ENCODE measurements at places on chromosomes 3 and 15.
A peak's percentile ranks its signal among the peaks of the same experiment; 100 is the strongest.

DNA sequence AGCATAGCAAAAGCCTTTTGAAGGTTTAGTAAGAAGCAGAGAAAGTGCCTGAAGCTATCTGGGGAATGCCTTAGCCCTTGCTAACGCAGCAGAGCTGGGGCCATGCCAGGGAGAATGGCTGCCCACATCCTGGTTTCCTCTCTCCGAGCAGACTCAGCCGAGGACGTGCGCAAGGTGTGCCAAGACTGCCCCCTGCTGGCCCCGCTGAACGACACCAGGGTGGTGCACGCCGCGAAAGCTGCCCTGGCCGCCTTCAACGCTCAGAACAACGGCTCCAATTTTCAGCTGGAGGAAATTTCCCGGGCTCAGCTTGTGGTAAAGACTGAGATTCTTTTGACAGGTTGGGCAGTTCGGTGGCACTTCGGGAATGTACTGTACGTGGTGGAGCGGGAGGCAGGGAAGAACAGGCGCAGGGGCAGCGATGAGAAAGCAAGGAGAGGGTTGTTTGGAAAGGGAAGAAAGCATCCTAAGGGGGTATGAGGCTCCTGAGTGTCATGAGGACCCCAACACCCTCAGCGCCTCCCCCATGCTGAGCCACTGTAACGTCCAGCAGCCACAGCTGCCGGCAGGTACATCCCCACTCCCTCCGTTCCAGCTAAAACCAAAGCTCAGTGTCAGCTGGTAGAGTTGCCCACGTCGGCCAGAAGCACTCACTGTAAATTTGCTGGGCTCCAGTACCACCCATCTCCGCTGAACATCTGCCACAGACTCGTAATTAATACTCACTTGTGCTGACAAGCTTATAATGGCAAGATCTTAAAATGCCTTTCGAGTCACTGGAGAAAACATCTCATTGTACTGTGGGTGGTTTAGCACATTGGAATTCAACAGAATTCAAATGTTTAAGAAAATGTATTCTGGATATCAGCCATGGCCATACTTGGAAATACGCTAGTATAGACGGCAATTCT, 4.4 kb downstream of the AHSG start:
- peak; percentile 93 for DNase-seq

DNA sequence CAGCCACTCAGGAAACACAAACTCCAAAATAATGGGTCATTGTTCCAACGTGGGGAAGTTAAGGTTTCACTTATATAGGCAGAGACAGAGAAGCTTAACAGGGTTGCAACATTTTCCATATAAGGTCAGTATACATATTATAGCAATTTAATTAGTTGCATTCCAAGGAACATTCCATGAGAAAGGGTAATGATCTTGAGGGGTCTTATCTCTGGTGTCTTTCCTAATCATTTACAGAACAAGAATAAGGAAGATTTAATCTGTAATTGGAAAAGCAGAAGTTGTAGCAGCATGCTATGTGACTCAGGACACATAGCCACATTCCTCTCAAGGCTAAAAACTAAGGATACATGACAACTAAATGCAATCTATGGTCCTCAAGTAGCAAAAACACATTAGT, 4.9 kb downstream of the MNS1 start:
- no peak for DNase-seq

- no peak for DNase-seq
These were observed 58.2 kb upstream of the ACAN start for GRCh38 chr15:88745065-88745464.

GRCh38 chr3:189902230-189903186, 218.2 kb downstream of the P3H2 start:
- no peak for DNase-seq

DNA sequence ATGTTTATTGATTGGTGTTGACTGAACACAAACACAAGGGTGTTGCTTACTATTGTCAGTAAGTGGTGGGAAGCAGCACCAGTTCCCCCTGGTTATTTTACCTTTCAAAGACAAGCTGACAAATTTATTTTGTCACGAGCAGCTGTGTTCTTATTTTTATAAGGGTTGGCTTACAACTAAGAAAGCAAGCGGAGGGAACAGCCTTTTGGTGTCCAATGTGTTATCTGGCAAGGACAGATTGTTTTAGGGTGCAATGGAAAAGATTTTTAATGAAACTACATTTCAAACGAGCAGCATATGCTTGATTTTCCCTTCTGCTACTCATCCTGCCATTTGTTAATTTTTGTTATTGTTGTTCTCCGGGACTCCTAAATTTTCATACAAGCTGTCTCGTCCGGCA, 920.6 kb upstream of the CFAP20DC start:
- no peak for DNase-seq

DNA sequence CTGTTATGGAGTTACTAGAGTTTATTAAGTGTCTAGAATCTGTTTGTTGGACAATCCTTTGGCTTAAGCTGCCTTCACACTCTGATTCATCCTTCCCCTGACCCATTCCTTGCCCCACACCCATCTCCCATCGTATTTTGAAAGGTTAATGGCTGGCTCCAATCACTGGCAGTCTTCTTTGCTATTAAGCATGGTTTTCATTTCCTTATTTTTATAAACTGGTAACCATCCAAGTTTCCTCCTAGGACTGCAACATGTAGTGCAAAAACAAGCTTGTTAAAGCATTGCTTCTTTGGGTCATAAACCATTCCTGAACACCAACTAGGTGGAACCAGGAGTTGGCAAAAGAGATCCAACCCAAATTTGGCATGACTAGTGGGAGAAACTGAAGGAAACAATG, 148.4 kb downstream of the DTWD1 start:
- no peak for DNase-seq

GRCh38 chr15:100981086-100981485, 61.9 kb downstream of the LRRK1 start:
- no peak for DNase-seq

- no peak for DNase-seq
These were observed 25.7 kb downstream of the ZMAT3 start for GRCh38 chr3:179045719-179046402.

DNA sequence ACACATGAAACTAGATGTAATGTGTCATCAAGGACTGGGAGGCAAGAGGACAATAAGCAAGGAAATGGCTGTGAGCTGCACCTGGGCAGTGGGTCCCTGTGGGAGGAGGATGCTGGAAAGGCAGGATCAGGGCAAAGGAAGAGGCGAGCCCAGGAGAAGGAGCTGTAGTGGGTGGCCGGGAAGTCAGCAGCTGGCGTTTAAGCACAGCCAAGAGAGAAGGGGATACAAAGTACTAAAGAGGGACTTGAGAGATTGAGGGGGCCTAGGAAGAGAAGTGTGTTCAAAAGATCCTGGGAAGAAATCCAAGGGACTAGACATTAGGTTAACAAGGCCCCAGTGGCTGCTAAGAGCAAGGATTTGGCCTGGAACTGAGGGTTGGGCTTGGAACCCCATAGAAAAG, 188.5 kb upstream of the SLC24A5 start:
- DNase-seq: no peak

DNA sequence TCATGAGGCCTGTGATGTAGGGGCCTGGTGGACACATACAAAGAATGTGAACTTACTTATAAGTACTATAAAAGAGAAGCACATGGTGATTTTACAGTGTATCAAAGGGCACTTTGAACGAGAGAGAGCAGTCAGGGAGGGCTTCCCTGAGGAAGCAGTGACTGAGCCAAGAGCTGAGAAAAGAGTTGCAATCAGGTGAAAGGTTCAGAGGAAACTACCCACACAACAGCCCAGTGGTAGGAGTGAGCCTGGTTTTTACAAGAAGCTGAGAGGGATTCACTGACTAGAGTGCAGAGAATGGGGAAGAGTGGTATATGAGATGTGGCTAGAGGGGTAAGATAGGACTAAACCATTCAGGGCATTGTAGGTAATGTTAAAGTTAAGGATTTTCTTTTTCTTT, 57.1 kb downstream of the CALML4 start:
- DNase-seq: no peak

DNA sequence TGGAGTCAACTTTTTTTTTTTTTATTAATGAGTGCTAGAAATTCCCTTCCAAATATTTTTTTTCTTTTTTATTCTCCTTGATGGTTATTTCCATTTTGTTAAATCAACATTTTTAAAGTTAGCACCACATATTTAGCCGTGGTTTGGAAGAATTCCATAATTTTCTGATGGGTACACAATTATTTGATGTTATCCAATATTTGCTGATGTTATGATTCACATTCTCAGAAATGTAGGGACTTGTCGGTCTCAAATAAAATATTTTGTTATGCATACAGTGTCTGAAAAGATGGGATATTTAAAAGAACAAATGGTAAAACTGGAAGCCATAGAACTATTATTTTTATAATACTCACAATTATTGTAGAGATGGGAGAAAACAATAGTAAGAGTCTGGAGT, 911.5 kb upstream of the GBE1 start:
- no peak for DNase-seq

DNA sequence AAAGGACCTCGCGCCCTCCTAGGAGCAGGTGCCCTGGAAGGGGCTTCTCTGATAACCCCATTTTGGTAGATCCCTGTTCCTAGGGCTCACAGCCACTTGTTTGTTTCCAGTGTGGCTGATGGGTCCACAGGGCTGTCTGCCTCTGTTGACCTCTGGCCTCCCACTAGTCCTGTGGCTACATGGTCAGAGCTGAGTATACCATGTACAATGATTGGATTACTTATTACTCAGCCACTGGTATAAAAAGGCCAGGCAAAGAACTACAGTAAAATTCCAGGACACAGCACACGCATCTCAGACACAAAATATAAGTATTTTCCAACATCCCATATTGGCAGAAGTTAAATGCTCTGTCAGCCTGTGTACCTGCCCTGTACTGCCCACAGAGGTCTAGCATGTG, 277.3 kb downstream of the GABRG3 start:
- no peak for DNase-seq

GRCh38 chr15:42720071-42720470, 16.9 kb downstream of the CDAN1 start:
- DNase-seq: no peak

DNA sequence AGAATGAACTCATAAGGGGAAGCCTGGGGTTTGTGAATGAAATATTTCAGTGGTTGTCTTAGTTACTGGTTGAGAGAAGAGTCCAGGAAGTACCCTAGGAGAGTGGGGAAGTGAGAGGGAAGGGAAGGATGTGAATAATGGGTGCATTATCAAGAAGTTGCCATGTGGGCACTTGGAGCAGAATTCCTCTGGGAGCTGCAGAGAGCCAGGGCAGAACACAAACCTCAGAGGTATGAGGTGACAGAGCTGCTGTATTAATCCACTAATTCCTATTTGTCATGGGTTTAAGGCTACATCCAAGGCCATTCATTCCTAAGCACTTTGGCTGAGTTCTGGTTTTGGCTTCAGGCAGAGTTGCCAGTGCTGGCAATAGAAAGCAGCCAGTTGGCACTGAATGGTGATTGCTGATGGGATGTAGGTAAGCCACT, 29.0 kb downstream of the NDUFB4 start:
- DNase-seq: no peak
